ENCODE measurements at places on chromosomes 6 and 20.
A peak's percentile ranks its signal among the peaks of the same experiment; 100 is the strongest.

DNA sequence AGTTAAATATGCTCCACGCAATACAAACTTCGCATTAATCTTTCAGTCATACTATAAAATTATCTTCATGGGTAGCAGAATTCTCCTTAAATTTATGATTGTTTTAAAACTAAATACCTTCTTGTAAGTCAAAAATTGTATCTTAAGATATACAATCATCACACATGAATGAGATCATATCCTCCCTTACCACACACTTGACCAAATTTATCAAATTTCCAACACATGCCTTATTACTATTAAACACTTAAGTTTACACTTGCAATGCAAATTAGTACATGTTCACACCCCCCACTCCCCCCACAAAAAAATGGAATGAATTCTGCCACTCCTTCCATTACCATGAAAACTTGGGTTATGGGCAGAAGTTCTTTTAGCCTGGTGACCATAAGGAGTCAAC is 13.8 kb downstream of the RANBP9 start:
- no peak for DNase-seq

- DNase-seq = no peak
These were observed 27.1 kb downstream of the COL20A1 start for GRCh38 chr20:63320041-63320511.

DNA sequence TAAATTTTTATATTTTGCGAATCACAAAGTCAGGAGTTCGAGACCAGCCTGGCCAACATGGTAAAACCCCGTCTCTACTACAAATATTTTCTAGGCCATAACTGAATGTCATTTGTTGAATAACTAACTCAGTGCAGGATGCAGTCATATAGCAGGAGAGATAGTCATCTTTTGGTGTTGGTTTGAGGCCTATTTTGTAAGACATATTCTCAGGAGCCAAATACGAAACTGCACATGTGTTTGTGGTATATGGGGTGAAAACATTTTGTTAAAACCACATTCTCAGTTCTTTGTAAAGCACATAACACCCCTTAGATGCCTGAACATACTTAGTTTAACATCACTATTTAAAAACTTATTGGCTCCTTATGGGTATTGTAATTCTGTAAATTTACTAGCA is 4.7 kb upstream of the ENPP5 start:
- DNase-seq = no peak

GRCh38 chr6:106279179-106279578 is 46.4 kb downstream of the ATG5 start:
- DNase-seq = no peak

DNA sequence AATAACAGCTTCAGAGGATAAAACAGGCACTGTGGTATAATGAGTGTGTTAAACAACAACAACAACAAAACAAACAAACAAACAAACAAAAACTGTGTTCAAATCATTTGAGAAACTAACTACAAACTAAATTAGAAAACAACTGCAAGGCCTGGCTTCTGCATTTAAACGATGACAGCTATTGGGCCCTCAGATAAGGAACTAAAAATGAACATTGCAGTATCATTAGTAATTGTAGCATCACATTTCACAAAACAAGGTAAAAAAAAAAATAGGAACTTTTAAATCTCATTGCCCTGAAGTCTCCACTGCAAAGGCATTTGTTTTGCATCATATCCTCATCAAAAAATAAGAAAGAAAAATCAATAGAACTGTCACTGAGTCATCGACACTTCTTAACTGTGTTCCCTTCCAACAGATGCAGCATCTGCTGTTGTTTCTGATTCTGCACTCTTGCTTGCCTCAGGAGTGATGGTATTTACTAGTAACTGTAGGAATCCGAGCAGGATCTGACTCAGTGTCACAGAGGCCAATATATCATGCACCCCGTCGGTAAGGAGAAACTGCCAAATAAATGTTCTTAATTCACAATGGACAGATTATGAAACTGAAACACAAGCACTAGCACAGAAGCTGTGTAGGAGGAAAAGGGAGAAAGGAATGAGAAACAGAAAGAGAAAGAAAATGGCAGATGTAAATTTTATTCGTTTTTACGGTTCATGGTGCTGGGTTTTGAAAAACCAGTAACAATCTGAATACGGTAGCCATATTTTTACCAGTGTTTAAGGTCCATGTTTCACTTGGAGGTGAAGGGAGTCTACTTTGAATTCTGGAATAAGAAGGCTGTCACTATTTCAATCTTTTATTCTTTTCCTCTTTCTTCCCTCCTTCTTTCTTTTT is 365.7 kb upstream of the EPHA7 start:
- no peak for DNase-seq

DNA sequence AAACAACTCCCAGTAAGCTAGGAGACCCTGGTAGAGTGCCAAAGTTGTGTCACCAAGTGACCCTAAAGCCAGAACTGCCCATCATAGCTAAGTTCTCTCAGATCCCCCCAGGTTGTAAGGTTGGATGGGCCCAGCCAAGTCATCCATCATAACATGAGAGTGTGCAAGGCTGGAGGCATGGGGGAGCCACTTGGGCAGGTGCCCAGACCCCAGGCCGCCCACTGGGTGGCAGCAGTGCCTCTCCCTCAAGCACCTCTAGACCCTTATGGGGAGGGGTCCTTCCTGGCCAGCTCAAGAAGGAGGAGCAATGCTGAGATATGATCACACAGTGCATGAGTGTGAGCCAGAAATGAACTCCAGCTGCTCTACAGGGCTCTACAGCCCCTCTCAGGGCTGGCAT is 154.5 kb downstream of the MYLK4 start:
- peak; percentile 11 for DNase-seq

DNA sequence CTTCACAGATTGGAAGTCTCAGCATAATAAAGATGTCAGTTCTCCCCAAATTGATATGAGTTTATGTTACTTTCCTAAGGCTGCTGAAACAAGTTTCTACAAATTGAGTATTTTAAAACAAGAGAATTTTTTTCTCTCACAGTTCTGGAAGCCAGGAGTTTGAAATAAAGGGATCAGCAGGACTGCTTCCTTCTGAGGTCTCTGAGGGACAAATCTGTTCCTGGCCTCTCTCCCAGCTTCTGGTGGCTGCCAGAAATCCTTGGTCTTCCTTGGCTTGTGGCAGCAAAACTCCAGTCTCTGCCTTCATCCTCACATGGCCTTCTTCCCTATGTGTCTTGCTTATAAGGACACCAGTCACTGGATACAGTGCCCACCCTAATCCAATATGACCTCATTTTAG is 136.1 kb downstream of the TFAP2A start:
- DNase-seq = no peak

GRCh38 chr6:163565140-163565539 is 150.6 kb downstream of the QKI start:
- DNase-seq = no peak

- no peak for DNase-seq
These were observed 22.3 kb upstream of the EYA4 start for GRCh38 chr6:133218852-133219251.

- DNase-seq = no peak
These were observed 143.4 kb downstream of the JARID2 start for GRCh38 chr6:15389084-15389764.

GRCh38 chr6:41405941-41406727 is 70.7 kb downstream of the NCR2 start:
- DNase-seq = no peak

- DNase-seq = no peak
These were observed 313.2 kb downstream of the TFAP2A start for GRCh38 chr6:10101551-10102252.

GRCh38 chr20:4866429-4866828 is 134.9 kb downstream of the SLC23A2 start:
- DNase-seq = no peak

GRCh38 chr6:151493804-151494234 is at the start of gene CCDC170:
CCDC170 (plus strand) TSS chr6:151494017; CDS start chr6:151494129, 112 bp downstream.
- DNase-seq = no peak

DNA sequence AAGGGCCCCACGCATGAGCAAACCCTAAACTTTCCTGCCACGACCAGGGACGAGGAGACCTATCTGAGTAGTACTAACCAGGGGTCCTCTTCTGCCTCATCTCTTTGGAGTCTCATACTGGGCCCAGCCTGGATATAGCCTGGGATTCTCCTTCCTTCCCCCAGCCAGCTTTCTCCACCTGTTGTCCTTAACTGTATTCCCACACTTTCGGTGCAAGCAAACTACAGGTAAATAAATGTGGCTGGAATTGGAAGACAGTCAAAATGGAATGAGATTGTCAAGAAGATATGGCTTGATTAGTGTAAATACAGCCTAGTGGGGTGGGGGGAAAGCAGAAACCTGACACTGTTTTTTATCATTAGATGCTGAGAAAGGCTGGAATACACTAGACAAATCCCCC is 23.5 kb upstream of the LY86 start:
- no peak for DNase-seq

DNA sequence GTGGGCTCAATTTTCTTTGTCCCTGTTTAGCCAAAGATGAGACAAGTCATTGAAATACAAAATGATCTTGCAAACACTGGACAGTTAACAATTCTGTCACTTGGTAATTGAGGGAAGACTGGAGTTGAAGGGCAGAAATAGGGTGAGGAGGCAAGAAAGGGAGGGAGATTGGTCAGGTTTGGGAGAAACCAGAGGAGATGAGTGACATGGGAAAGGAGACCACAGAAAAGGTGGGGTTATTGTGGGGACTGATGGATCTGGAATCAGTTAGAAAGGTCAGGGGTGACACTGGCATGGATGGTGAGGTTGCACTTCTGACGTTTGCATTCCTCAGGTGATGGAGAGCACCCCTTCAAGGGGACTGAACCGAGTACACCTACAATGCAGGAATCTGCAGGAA is 693 bp downstream of the GTF2H4 start:
- DNase-seq = no peak

DNA sequence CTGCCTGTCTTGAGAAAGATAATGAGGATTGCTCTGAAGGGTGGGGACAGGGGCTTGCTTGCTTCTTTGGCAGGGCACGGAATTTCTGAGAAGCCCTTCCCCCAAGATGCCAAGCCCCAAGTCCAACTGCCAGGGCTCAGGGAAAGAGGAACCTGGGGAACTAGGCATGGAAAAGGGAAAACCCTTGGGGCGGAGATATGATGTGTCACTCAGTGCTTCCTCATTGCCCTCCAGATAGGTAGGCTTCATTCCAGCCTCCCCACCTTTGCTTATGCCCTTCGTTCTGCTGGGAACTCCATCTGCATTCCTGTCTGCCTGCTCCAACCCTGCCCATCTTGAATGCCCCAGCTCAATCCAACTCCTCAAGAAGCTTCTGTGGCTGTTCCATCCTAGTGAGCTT is 61.2 kb downstream of the VEGFA start:
- no peak for DNase-seq

DNA sequence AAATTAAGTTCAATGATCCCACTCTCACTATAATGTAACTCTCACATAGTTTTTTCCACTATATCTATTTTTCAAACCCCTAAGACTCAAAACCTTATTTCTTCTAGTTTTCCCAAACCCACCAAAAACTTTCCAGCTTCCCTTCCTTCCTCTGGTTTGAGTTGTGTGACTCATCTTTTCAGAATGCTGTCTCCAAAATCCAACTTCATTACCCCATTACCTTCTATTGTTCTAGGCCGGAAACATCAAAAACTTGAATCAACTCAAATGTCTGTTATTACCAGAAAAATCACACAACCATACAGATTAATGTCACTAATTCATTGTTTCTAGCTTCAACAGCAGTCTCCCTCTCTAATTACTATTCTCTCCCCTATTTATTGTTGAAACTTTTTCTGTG is 1090.3 kb downstream of the HACE1 start:
- no peak for DNase-seq

- peak; percentile 41 for DNase-seq
These were observed 111.9 kb upstream of the GGTLC1 start for GRCh38 chr20:24100370-24101011.

DNA sequence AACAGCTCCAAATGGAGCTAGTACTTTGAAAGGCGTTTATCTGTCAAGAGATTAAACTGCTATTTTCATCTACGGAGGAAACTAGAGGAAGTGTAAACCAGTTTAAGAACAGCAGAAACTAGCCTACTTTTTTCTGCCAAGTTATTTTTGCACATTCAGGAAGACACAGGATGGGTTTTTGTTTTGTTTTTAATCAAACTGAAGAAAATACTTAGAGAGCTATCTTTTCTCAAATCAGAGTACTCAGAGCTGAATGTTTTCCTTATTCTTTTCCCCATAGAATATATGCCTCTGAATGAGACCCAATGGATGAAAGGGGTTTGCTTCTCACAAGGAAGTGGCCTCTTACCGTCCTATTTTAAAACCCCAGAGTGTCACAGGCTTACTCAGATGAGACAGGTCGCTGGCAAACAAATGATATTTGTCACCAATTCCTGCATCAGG is 538.5 kb downstream of the CD83 start:
- DNase-seq = peak; percentile 61

GRCh38 chr6:27891320-27891875 is 20.8 kb downstream of the OR2B2 start:
- peak; percentile 72 for DNase-seq

- no peak for DNase-seq
These were observed 25.7 kb upstream of the IGF2R start for GRCh38 chr6:159943101-159943632.

DNA sequence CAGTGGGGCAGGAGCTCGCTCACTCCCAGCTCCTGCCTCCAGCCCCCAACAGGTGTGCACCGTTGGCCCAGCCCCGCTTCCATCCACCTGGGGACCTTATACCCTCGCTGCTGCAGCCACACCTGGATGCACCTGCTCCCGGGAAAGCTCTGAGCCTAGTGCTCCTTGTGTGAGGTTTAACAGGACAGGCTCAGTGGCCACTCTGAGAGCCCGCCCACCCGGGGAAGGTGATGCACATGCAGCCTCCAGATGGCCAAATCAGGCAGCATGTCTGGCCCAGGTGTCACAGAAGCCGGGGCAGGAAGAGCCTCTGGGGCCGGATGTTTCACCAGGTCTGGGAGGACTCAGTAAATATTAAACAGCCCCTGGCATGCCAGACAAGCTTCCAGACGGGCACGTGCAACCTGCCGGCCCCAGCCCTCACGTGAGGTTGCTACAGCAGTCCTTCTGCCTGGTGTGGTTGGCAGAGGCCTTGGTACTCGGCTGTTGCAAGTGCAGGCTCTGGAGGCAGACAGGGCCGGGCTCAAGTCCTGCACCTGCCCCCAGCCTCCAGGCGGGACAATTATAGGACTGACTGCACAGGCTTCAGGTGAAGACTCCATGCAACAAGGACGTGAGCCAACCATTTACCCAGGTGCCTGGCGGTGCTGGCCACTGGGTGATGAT is 66.9 kb downstream of the RIPOR3 start:
- peak; percentile 53 for DNase-seq

GRCh38 chr20:41274152-41274551 is 43.4 kb downstream of the ZHX3 start:
- DNase-seq = no peak

- DNase-seq = no peak
These were observed 371.0 kb downstream of the EPHA7 start for GRCh38 chr6:93048381-93048780.

- no peak for DNase-seq
These were observed 140.7 kb downstream of the SMOC2 start for GRCh38 chr6:168581706-168582105.

- no peak for DNase-seq
These were observed 19.9 kb downstream of the SPINT3 start for GRCh38 chr20:45495501-45495941.

Data from OCI-LY7 (cell line).